ENCODE measurements at places on chromosomes 1 and 21.

DNA sequence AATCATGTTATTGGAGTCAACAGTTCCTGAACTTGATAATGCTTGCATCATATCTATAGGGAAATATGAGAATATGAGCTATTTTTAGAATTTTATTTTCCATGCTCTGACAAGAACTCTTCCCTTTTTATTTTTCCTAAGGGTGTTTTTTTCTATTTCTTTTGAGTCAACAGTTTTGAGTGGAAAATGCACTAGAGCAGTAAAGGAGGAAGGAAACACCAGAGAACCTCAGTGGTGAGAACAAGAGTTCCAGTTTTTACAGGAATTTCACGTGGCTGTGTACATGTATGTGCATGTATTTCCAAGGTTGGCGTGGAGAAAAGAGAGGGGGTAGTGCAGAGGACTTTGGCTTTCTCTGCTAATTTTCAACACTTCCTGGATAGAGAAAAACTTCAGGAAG lies 63.6 kb upstream of the TNFSF18 start:
- no peak for DNase-seq

GRCh38 chr21:31255036-31255435 lies 89.0 kb downstream of the TIAM1 start:
- no peak for DNase-seq

GRCh38 chr1:183675381-183675780 lies 22.3 kb upstream of the APOBEC4 start:
- DNase-seq, result no peak

DNA sequence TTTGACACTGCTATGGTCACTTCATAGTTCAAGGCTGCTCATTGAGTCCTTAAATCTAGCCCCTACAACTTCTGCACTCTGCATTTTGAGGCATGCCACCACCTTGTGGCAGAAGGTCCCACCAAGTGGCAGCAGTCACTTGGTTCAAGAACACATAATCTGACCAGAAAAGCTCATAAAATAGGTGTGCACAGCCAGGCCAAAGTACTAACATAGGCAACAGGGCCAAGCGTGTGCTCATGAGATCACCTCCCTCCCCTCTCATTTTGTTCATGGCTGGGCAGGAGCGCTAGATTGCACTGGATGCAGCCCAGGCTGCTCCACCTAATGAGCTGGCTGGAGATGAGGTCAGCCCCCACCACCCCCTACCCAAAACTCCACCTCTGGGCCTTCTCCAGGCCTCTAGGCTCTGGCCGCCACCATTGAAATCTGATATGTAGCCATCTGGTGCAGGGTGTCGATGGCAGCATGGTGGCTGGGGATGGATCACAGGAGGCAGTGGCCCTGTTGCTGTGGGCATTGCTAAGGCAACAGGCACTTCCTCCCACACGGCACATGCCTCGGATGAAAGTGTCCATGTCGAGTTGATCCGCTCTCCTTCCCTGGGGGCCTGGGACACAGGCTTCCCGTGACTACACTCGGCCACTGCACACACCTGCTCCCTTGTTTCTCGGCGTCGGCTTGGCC lies 193.2 kb downstream of the TRABD2B start:
- DNase-seq, result no peak

- no peak for DNase-seq
Observed at GRCh38 chr1:230570724-230571360, 71.4 kb upstream of the COG2 start.

DNA sequence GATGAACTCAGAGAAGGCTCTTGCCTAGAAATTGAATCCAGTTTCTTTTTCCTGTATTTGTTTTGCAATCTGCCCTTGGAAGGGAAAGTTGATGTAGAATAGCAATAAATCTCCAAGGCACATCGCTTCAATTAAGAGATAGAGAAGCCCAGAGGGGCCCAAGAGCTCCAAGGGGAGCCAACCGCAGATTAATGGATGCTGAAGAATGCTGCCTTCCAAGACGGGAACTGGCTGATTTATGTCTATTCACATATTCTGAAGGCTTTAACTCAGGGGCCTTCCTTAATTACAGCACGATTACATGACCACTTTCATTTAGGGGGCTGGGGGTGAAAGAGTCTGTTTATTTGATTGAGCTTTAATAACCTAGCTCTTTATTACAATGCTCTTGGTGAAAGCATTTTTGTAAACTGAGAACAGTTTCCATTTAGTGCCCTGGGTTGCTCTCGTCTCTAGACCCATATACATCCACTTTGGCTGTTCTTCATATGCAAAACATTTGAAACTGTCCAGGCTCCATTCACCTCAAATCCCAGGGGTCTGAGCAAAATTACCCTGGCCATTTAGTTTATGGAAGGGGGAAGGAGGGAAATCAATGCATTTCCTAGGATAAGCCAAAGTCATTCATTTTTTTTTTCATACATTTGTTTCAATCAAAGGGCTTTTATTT lies 87.4 kb upstream of the CLDN14 start:
- no peak for DNase-seq

DNA sequence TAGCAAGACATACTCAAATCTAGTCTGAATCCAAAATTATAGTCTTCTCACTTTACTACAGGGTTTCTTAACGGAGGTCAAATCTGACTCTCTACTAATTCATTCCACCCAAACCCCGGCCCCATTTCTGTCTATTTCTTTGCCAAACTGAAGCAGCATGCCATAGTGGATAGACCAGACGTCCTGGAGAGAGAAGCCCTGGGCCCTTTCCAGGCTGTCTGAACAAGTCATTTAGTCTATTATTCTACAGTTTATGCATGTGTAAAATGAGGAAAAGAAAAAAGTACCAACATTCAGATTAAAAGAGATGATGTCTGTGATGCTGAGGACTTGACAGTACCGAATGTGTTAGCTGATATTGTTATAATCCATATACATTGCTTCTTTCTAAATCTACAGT lies 95.0 kb downstream of the GDAP2 start:
- no peak for DNase-seq

GRCh38 chr1:17631410-17631809 lies 91.9 kb downstream of the ARHGEF10L start:
- DNase-seq, result no peak

- DNase-seq, result no peak
Observed at GRCh38 chr1:32066489-32066873, 6.3 kb upstream of the TMEM39B start.
